ENCODE measurements at places on chromosomes 1 and 21.

- DNase-seq: no peak
Observed at GRCh38 chr1:232212253-232212652, 417.7 kb downstream of the SIPA1L2 start.

GRCh38 chr1:117679299-117679698 is 73.5 kb downstream of the TENT5C start:
- no peak for DNase-seq

- DNase-seq: no peak
Observed at GRCh38 chr1:45093334-45093733, 81.3 kb downstream of the UROD start.

GRCh38 chr1:83959824-83960498 is 39.0 kb downstream of the TTLL7 start:
- no peak for DNase-seq

DNA sequence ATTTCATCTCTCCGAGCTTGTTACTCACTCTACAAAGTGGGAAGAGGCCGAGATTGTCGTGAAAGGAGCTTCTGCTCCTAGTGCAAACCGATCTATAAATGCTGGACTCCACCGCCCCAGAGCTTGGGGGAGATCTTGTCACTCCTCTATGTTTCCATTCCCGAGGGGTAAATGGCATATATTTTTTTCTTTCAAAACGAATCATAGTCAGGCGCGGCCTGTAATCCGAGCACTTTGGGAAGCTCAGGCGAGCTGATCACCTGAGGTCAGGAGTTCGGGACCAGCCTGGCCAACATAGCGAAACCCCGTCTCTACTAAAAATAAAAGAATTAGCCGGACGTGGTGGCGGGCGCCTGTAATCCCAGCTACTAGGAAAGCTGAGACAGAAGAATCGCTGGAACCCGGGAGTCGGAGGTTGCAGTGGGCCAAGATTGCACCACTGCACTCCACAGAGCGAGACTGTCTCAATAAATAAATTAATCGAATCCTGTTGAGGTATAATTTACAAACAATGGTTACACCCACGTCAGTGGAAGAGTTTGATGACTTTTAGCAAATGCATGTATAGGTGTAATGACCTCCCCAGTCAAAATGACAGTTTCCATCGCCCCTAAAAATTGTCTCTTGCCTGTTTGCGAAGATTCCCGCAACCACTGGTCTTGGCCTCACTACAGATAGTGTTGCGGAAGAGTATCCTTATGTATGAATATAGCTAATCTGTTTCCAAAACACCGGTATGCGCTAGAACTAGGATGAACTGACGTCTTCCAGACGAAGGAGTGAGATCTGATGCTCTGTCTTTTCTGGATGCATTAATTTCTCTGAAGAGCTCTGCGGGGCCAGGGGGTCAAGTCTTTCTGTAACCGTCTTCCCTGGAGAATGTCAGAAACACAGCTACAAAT is 840 bp upstream of the HEATR1 start:
- DNase-seq: no peak

GRCh38 chr1:193676996-193677549 is 490.7 kb upstream of the B3GALT2 start:
- no peak for DNase-seq

GRCh38 chr1:53590531-53591515 is 131.6 kb downstream of the DMRTB1 start:
- DNase-seq: peak; percentile 67

GRCh38 chr1:77283701-77284425 is 2.0 kb downstream of the AK5 start:
- DNase-seq: no peak

- no peak for DNase-seq
Observed at GRCh38 chr1:39431927-39432326, 59.5 kb upstream of the BMP8A start.

GRCh38 chr1:145963265-145964019 is 933 bp downstream of the ANKRD34A start:
- DNase-seq: no peak

- DNase-seq: no peak
Observed at GRCh38 chr1:207013321-207014085, 19.1 kb downstream of the C1orf116 start.

DNA sequence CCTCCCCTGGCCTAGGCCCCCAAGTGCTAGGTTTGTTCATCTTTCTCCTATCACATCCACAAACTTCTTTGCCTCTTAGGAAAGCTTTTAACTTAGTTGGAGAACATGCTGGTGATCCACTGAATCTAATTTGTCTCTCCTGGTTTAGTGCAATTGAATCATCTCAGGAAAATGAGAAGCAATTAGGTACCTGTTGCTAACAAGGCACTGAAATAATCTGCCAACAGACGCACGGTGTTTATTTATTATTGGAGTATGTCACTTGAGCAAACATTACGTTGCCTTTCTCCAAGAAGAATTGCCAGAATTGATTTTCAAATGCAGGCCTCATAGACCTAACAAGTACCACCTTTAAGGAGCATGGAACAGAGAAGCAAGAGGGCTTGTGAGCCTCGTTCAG is 309.4 kb downstream of the NFIA start:
- DNase-seq: no peak

- DNase-seq: peak; percentile 43
Observed at GRCh38 chr1:223331301-223331700, 32.7 kb downstream of the SUSD4 start.

DNA sequence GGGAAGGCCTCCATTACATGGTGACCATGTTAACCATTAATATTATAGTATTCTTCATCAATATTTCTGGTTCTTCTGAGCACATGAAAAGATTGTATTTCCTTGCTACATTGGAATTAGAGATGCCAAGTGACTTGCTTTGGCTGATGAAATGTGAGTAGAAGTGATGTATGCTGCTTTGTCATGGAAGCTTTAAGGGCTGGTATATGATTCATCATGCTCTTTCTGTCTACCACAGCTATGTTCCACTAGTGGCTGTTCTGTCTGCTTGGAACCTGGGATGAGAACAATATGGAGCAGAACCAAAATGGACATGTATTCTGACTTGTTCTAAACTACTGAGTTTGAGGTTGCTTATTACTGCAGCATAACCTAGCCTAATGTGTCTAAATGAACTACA is 163.3 kb downstream of the TM2D1 start:
- DNase-seq: no peak

GRCh38 chr1:215889871-215890270 is 322.8 kb downstream of the KCTD3 start:
- DNase-seq: no peak

GRCh38 chr1:219781491-219781890 is 146.9 kb downstream of the SLC30A10 start:
- no peak for DNase-seq
